ENCODE measurements at places on chromosomes 12 and 14.
A peak's percentile ranks its signal among the peaks of the same experiment; 100 is the strongest.

DNA sequence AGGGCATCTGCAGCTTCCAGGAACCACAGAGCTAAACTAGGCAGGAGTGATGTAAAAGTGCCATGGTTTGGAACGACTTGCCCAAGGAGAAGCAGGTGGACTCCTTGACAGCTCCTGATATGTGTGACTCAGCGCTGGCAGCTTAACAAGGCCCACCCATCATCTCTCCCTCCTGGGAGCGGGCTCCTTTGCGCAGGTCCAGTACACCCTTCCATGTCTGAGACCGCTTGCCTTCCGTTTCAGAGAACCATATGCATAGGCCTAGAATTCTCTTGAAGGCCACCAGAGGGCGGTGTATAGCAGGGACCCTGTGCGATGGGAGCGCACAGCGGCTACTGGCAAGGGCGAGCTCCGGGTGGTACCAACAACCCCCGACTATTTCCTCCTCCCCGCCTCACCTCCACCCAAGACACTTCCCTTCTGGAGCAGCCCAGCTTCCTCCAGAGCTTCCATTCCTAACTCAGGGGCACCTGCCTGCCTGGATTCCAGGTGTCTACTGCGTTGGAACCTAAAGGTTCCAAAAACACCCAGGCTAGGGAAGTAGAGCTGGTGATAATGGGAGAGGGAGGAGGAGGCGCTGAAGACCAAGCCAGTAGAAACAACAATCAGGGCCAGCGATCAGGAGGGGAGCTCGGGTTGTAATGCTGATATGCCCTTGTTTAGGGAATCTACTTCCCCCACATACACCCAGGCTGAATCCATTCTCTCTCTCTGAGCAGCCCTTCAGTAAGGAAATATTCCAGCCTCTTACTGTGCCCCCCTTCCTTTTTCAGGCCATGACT, 6.3 kb downstream of the DHH start:
- peak; percentile 68 for DNase-seq

DNA sequence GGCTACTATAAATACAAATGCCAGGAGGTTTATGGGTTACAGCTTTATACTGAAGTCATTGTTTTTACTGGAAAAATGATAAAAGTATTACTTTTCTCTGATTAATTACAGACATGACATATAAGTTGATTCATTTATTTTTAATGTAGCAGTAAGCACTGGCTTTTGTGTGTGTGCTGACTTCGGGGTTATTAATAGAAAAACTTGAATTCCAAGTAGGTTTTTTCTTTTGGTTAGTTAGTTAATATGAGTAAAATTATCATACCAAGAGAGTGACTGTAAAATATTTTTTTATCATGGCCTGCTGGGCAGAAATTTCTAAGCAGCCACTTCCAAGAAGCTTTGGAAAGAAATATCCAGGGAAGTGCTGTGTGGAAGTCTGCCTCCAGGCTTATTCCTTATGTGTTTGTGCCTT, 56.4 kb downstream of the IFT81 start:
- no peak for DNase-seq

GRCh38 chr12:112862636-112863290, 44.0 kb upstream of the OAS1 start:
- no peak for DNase-seq

DNA sequence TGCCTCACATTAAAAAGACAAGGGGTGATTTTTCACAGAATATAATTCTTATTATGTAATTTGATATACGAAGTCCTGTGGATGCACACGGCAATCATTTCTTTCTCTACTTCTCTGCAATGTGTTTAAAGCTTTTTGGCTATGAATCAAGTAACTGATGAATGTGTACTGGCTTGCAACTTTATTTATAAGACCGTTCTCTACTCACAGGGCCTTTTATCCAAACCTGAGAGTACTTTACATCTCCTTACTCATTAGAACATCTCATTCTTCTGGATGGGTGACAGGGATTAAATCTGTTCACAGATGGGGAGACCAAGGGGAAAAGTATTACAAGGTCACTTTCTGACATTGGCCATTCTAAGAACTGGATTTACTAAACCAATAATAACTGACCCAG, 215.8 kb upstream of the DIO2 start:
- DNase-seq: no peak

- DNase-seq: no peak
Measured at GRCh38 chr12:80190001-80190400, 90.7 kb downstream of the OTOGL start.

DNA sequence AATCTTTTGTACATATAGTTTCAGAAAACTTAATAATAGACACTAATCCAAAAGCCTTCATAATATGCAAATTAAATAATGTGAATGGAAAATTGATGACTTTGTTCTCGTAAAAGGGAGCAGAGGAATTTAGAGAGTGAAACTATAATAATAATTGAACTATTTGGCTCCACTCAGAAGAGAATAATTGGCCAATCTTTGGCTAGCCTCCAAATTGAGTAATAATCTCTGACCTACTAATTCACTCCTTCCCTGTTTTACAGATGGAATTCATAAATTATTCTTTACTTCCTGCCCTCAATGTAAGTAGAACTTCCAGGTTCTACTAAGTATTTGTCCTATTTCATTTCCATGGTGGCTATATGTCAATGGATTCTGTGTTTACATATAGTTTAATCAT, 15.8 kb downstream of the TRIM9 start:
- no peak for DNase-seq
